Ovary (tissue), 10 donors: ENCODE measurements at places on chromosomes 12 and 14. TPM values are rescaled to one million over a fixed set of nuclear protein-coding genes. Genes with fewer than 3 reads are reported as not detected.

Gene CLMN
- total RNA-seq = 6.2 TPM

Gene IRAK4
- 12.1 TPM for total RNA-seq

Gene HHIPL1
- total RNA-seq = 3.4 TPM

DNA sequence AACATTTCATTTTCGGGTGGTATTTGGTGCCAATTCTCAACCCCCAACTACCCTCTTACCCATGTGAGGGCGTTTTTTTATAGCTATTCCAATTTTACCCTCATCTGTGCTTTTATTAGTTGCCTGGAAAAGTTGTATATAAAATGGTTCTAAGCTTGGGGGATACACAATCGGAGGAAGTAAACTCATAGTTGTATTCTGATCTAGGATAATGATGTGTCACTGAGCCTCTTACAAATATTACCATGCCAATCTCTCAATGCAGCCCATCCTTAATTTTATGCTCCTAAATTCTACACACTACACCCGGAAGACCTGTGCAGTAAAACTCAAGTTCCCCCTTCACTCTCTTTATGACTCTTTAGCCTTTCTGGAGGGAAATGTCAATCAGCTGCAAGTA is 1206.5 kb upstream of the FLRT2 start:
- no peaks in the 10 kb centered on the region for H3K4me1 ChIP-seq
- H3K27ac ChIP-seq = no peak overlapping the region
- no peak for DNase-seq
- no peaks in the 10 kb centered on the region for H3K36me3 ChIP-seq

DNA sequence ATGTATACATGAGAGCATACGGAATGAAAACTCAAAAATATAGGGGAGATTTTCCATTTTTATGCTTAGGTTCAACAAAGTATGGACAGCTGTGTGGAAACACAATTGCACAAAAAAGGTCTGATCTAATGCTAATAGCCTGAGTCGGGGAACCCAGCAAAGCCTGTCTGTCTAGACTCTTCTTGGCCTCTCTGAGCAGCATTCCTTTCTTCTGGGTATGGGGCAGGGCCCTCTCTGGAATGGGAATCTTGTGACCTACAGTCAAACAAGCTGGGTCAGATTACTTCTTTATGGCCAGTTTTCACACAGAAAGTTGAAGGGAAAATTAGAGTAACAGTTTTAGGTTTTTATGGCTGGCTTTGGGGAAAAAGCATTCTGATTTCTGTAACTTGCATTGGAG is 534.0 kb upstream of the LMO3 start:
- H3K27ac ChIP-seq = no peak overlapping the region
- no peak for DNase-seq
- no peaks in the 10 kb centered on the region for H3K4me1 ChIP-seq
- no peaks in the 10 kb centered on the region for H3K27me3 ChIP-seq
- H3K4me3 ChIP-seq = no peak overlapping the region
